ENCODE measurements at places on chromosomes 7 and 10.

DNA sequence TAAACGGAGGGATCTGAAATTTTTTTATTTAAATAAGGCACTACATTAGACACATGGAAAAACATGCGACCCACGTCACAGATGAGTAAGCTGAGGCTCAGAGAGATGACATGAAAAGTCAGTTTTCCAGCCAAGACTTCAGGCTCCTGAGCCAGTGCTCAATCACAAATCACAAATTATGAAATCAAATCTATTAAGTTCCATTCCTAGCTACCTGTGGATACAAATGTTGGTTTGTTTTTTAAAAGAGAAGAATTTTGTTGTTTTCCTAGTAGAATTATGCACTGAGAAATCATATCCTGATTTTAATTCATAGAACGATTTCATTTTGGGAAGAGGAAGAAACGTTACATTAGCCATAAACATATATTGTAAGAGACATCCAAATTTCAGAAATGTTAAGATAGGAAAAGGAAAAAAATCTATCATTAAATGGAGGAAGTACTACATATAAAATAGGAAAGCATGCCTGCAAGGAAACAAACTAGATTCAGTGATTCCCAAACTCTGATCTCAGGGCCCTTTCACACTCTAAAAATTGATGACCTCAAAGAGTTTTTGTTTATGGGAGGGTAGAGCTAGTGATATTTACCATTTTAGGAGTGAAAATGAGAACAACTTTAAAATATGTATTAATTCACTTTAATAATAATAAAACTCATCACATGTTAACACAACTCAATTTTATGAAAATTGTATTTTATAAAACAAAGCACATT is 340.4 kb downstream of the PARD3 start:
- DNase-seq = no peak

GRCh38 chr10:121460733-121461132 is 137.5 kb downstream of the FGFR2 start:
- no peak for DNase-seq

GRCh38 chr10:124997771-124998623 is 56.1 kb downstream of the ZRANB1 start:
- DNase-seq = no peak

DNA sequence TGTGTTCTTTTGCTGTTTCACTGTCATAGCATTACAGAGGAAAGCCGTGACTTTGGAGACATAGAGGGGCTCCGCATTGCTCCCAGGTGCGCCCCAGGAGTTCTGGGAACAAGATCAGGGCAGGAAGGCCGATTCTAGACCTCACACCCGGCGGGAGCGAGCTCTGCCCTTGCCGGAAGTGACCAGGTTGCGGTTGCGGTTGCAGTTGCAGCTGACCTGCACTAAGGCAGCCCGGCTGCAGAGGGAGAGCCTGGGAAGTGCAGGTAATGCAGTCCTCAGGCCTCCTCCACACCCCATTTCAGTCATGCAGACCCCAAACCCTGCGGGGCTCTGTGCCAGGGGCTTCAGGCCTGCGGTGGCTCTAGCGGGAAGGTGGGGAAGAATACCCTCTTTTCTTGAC is 130.0 kb upstream of the LANCL2 start:
- DNase-seq = no peak

DNA sequence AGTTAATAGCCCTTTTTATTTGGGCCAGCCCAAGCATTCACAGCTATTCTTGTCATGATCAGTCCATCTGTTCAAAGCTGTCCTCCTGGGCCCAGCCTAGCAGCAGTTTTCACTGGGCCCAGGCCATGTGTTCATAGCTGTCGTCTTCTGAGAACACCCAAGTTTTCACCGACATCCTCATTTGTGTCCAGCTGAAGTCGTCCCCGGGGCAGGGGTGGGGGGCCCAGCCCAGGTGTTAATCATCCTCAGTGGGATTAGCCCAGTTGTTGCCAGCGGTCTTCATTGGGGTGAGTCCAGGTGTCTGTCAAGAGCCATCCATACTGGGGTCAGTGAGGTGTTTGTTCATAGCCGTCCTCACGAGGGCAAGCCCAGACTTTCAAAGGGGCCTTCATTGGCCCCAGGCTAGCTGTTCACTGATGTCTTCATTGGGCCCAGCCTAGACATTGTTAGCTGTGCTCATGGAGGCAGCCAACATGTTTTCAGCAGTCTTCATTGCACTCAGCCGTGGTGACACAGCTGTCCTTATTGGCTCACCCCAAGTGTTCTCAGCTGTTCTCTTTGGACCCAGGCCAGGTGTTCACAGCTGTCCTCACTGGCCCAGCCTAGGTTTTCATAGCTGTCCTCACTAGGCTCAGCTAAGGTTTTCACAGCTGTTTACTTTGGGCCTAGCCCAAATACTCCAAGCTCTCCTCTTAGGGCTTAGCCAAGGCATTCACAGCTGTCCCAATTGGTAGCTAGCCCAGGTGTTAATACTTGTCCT is 10.0 kb downstream of the FRG2B start:
- no peak for DNase-seq

DNA sequence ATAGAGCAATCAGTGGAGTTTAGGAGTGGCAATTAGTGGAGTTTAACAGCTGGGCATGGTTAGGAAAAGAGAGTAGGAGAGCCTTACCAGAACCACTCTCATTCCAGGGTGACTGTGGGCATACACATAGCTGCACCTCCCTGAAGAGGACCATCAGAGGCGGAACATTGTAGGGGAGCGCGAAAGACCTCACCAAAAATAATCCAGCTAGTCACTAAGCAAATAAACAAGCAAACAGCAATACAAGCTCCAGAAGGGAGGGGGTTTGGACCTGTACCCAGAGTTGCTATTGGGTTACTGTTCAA is 4.1 kb upstream of the NACAD start:
- DNase-seq = no peak

- no peak for DNase-seq
These were observed 34.7 kb downstream of the PODXL start for GRCh38 chr7:131521651-131522163.

DNA sequence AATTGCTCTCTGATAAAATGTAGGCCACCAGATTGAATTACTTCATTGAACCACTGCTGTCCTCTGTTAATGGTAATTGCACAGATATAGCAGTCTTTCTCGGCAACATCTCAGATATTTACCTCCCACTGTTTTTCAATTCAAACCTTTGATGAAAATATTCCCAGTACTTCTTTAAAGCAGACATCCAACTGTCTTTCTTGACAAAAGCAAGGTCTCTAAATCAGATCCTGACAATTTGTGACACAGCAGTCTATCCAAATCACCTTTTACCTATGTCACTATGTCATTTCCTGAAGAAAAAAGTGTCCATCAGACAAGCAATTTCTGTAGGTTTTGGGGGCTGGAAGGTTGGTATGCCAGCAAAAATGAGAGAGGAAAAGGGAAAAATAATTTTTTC is 555.7 kb downstream of the AUTS2 start:
- no peak for DNase-seq

- DNase-seq = no peak
These were observed 407.5 kb upstream of the CELF2 start for GRCh38 chr10:10610171-10610570.

DNA sequence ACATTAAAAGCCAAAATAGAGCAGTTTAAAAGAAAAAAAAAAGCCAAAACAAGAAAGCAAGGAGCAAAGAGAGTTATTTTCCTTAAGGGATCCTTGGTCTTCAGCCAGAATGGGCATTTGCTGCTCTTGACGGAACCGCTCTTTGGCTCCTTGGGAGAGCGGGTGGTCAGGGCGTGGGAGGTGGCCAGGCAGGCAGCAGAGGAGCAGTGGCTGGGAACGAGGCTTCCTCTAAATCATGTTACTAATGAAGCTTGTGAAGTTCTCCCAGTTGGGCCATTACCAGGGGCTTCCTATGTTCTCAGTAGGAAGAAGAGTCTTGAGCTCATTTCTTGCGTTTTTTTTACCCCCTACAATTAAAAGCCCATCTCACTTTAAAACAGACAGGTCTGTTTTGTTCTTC is 116.6 kb downstream of the DOCK1 start:
- no peak for DNase-seq

DNA sequence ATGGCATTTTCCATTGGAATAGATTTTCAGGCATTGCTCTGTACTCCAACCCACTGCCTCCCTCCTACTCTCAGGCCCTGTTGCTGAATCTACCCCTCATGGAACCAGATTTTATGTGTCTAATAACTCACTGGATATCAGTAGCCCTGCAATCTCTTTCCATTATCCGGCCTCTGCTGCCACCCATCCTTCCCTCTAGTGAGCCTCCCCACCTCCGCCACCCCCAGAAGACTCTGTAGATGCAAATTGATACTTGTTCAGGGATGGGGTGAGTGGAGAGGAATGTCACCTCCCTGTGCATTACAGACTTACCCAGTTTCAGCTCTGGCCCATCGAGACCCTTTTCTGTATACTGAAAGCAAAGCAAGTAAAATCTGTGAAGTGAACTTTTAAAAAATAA is 52.3 kb upstream of the PHYHIPL start:
- DNase-seq = no peak

GRCh38 chr10:46091828-46092523 is 45.9 kb upstream of the MSMB start:
- DNase-seq = no peak

GRCh38 chr10:27153845-27154193 is 365 bp downstream of the YME1L1 start:
- no peak for DNase-seq

- DNase-seq = no peak
These were observed 20.7 kb upstream of the ABLIM1 start for GRCh38 chr10:114678820-114679219.

DNA sequence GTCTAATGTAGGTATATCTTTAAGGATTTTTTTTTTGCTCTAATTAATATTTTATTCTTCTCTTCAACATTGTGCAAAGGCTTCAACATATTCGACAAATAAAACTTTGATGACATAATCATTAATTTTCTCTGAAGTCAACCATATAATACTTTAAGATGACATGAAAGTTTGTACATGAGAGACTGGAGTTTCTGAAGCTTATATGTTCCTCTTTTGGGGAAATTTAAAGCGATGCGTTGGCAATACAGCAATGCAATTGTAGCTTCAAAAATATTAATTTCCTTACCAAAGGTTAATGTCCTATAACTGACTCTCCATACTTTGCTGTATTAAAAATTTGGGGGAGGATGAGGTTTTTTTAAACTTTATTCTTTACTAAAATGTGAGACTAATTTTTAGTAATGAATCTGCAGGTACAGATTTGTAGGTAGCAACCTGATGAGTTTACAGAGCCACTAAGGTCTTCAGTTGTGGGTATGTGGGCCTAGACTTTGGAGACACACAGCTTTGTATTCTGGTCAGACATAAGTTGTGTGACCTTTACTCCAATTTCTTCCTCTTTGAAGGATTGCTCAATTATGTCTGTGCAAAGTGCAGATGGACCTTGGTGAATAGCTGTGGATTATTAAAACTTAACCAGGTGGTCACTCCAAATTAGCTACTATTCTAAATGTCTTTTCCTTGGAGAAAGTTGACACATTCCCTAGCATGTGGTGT is 18.0 kb upstream of the LIPA start:
- DNase-seq = no peak

DNA sequence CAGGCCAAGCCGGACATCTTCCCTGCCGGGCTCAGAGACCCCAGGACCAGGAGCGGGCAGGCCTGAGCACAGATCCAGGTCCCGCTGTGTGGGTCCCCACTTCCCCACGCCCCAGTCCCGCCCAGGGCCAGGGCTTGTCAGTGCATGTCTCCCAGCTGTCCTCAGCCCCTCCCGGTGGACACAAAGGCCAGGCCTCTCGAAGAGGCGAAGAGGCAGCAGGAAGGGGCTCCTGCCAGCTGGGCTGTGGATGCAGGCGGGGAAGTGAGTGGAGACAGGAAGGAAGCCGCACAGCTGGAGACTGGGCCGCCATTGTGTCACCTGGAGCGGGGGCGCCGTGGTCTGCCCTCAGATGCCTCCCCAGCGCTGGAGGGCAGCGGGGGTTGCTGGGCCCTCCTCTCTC is 4.8 kb downstream of the GRIFIN start:
- no peak for DNase-seq

- no peak for DNase-seq
These were observed 17.3 kb downstream of the NRAP start for GRCh38 chr10:113646336-113647201.

GRCh38 chr10:95306318-95306650 is 15.5 kb upstream of the PDLIM1 start:
- DNase-seq = no peak

DNA sequence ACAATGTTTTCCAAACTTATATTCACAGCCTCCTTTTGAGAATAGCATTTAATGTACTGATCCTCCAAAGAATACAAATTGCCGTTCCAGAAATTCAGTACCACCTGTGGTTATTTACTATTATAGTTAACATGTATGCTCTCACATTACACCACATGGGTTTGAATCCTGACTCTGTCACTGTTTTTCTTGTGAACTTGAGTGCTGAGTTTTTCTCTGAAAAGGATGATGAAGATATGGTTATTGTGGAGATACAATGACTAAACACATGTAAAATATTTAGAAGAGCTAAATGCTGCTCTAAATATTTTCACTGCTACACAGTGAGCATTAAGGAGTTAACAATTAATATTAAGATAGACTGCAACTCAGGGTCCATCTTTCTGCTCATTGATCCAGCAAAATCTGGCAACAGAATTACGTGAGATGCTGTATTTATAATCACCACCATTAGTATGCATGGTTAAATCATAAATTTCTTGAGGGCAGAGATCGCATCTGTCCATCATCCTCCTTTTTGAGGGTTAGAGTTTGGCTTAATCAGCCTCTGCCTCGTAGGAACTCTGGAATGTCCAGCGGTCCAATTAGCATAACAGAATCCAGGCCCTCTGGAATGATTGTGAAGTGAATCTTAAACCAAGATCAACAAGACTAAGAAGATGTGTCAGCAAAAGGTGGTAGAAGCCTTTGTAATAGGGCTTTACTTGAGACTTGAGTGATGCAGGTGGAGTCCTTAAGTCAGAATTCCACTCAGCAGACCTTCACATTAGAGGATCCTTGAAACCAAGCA is 152.8 kb downstream of the MACC1 start:
- no peak for DNase-seq

DNA sequence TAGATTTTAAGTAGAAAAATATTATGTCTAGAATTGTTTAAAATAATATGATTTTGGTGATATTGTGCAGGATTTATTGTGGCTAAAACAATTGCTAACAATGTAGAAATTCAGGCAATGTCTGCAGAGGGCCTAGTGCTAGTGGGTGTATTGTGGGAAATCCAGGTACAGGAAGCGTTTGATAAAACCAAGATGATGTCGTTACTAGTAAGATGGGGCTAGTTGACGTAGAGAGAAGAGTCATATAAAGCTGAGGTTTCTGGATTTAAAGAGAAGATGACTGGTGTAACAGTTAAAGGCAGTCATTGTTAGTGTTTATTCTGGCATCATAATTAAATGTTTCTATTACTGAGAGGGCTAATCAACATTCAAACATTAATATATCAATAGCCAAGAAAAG is 43.5 kb downstream of the ADK start:
- DNase-seq = no peak

GRCh38 chr7:20798081-20798693 is 11.5 kb upstream of the SP8 start:
- no peak for DNase-seq

Data from activated CD8-positive, alpha-beta memory T cell treated with anti-CD3 and anti-CD28 coated beads for 1 hour (primary cell).